ENCODE measurements at places on chromosomes 3 and 15.

- DNase-seq: peak; percentile 21
Measured at GRCh38 chr3:128309026-128309425, 155.7 kb downstream of the EEFSEC start.

DNA sequence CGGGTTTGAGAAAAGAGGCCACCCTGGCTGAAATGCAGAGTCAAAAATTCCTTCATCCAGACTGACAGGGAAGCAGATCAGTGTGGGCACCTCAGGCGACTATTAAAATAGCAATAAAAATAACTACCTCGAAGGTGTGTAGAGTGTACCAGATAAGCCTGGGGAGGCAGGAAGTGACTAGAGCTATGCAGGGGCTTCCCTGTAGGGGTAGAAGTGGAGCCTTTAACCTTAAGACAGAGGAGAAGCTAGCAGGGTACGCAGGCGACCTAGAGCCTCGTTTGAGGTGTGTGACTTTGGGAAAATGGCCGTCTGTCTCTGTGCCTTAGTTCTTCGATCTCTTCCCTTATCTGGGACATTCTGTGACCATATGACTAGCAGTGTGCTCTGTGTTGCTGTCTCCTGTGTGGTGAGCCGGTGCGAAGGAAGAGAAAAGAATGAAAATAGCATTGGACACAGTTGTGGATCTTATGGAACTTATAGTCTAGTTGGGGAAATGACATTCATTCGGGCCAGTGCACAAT is 17.6 kb downstream of the BHLHE40 start:
- DNase-seq: peak; percentile 58

DNA sequence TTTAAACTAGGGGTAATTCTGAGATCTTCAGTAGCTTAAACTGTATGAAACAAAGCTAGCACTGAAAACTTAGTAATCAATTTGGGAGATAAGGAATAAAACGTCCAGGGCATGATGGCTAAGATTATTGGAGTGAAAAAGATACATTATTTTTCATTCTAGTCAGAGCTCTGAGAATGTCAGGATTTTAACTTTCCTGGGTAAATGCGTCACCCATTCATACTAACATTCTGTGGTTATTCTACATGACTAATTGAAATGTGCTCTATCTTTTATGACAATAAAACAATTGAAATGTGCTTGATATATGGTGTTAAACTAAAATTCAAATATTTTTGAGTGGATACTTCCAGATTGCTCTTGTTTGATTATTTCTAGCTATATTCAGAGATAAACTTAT is 626.0 kb downstream of the EDEM1 start:
- no peak for DNase-seq

DNA sequence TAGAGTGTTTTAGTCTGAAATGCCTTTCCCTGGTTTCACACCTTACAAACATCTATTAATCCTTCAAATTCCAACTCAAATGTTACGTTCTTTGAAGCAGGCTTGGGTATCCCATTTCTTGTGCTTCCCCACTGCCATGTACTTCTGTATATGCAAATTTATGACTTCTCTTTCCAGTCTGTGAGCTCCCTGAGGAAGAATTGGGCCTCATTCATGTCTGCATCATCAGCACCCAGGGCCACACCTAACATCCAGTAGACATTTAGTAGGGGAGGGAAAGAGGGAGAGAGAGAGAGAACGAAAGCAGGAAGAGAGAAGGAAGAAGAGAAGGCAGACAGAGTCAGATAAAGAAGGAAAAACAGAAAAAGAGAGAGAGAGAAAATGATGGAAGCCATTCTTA is 53.3 kb upstream of the KY start:
- no peak for DNase-seq

GRCh38 chr3:75294124-75294523 is 370.0 kb upstream of the FRG2C start:
- no peak for DNase-seq

DNA sequence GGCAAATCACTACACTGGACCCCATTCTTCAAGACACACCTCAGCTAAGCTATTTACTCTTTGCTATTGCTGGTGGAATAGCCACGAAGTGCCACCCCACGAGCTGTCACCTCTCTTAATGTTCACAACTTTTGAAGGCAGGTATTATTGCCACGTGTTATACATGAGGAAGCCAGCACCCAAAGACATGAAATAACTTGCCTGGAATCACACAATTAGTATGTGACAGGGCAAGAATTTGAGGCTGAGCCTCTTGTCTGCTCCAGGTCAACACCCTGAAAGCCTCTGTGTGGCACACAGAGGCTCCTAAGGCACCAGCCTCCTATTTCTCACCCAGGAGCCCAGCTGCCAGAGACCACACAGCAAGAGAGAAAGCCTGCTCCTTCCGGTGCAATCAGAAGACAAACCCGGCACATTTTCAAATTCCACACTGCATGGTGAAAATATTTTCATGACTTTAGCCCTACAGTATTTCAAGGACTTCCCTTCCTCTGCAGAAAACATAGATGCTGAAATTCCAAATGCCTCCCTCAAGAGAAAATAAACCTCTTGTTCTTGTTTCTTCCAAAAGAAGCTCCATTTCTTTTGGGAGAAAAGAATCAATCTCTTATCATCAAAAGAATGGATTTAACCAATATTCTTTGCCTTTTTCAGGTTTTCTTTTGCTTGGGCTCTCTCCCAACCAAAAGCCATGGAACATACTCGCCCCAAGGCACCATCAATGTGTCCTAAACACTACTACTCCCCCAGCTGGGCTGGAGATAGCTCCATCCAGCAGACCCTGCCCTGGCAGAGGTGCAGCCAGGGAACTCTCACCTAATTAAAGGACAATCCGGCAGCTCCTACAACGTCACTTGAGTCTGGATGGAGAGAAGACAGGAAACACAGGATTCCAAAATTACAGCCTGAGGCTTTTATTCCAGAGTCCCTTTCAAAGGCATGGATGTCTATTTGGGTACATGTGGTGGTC is 84.7 kb upstream of the THBS1 start:
- no peak for DNase-seq

DNA sequence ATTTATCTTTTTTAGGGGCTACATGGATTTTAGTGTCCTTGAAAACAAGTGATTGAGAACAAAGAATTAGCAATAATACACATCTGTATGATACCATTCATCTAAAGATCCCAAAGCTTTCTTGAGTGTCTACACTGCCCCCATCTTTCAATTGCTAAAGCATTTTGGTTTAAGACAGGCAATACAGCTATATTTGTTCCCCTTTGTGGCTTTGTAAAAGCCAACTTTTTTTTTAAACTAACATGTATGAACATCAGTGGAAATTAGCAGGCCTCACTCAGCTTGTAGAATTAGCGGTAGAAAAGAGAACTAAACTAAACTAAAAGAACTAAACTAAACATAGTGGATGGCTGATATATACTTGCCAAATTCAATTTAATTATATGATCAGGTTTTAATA is 449.6 kb downstream of the MECOM start:
- DNase-seq: no peak

GRCh38 chr3:58281069-58281468 is 25.0 kb upstream of the RPP14 start:
- no peak for DNase-seq

- DNase-seq: no peak
Measured at GRCh38 chr3:165070682-165071081, 7.6 kb downstream of the SI start.

GRCh38 chr15:89121414-89121813 is 33.2 kb downstream of the ABHD2 start:
- no peak for DNase-seq

GRCh38 chr3:126515066-126515706 is 2.4 kb downstream of the UROC1 start:
- no peak for DNase-seq

- peak; percentile 56 for DNase-seq
Measured at GRCh38 chr3:43785551-43785950, 94.8 kb downstream of the ABHD5 start.

DNA sequence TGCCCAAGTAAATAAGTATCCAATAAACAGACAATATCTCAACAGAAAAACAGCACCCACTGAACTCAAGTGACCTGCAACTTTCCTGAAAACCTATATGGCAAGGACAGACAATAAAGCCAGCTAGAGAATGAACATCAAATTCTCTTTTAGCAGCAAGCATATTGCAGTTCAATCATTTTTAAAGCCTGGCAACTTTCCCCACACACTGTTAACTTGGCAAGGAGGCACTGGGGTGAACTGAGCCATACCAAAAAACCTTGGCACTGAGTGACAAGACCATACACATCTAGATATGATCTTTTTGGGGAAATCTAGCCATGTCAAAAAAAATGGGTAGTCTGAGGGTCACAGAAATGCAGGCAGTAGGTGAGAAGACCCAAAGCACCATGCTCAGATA is 174.6 kb downstream of the STT3B start:
- no peak for DNase-seq

DNA sequence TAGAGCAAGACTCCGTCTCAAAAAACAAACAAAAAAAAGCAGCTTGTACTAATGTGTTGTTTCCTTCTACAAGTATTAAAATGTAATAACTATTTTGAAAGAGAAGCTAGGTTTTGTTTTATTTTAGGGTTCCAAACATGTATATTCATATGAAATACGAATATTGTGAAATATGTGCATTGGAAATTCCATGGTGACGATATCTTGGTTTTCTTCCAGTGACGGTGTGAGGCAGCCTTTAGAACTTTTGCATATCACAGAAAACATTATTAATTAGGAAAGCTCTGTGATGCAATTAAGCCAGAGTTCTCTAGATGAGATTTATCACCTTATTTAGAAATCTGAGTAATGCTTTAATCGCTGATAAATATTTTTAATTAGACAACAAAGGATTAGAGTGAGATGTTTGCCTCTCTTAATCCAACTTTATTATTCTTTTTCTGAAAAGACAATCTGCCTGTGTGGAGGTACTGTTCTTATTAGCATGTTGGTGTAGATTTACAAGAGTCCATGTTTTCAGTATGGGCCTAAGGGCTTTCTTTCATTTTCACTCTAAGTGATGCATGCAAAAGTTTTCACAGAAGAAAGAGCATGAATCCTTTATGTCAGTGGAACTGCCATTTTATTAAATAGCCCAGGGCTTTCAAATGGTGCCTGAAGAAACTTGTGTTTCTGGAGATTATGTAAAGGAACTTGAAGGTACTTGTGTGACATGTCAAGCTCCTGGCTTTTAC is 37.7 kb upstream of the SAMMSON start:
- DNase-seq: no peak

DNA sequence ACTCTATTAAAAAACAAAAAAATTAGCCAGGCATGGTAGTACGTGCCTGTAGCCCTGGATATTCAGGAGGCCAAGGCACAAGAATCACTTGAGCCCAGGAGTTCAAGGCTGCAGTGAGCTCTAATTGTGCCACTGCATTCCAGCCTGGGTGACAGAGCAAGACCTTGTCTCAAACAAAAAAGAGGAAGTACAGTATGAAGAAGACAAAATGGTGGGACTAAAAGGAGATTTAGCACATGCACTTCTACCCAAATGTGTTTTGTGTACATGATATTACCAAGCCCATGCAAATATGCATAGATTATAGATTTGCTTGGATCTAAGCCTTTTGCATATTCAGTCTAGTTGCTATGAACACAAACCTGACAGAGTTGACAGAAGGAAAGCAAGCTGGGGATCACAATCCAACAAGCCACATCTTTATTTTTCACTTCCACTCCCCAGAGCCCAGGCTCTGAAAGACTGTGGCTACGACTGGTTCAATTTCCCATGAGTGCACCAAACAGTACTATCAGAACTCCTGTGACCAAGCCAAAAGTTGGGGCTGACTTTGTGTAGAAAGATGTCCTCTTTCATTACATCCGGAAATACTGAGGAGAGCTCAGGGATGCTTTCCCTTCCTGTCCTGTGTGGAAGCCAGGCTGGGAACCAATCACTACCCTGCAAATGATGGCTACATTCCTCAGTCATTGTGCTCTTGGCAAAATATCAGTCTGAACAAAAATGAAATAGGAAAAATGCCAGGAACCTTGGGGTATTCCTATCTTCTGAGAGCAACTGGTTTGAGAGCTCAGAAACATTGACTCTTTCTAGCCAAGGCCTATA is 49.4 kb downstream of the TGM4 start:
- no peak for DNase-seq

DNA sequence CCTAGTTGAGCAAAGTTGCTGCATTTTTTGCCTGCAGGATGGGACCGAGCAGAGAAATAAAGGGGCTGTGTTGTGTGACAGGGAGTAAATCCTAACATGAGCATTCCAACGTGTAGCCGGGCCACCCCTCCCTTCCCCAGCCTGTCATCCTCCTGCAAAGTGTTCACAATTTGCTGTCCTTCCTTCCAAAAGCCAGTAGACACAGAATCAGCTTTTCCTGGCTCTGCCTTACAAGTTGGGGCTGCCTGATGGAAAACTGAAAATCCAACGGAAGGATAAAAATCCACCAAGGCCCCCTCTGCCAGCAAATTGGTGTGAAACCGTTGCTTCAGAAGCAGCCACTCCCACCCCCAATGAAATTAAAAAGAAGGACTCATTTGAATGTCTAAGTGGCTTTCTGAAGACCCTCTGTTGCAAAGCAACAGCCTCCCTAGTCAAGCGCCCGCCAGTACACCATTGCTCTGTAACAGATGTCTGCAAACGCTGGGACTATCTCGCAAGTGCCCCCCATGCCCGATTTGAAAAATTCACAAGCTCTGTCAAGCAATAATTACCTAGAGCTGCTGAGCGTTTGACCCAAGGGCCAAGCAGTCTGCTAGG is 665 bp downstream of the FRMD4B start:
- no peak for DNase-seq

DNA sequence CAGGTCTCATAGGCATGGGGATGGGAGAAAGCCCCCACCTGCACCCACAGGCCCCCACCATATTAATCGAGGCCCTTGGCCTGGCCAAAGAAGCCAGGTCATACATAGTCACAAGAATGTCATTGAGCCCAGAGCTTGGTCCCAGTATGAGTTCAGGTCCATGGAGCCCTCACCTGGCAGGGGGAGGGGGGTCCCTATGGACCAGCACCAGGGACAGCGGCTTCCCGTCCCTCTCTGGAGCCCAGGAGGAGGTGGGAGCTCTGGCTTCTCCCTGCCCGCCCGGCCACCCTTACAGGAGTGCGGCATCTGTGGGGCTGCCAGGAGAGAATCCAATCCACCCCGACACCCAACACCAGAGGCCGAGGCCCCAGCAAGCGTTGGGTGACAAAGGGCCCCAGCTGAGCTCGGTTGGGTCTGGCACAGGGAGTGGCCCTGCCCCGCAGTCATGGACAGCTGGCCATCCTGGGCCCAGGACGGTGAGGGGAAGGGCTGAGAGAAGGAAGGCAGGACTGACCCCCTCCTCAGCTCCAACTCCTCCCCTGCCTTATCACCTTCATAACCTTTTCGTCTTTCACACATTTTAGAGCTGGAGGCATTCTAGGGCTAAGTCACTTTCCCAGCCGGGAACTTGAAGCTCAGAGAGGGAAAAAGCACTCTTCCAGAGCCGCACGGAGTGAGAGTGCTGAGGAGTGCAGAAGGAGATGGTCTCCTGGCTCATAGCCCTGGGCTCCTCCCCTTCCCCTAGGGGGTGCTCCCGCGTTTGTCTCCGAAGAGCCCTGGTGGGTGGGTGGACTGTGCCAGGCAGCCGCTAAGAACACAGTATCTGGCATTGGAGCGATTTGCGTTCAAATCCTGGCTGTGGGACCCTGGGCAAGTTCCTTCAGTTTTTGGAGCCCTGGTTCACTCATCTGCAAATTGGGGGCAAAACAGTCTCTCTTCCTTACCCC is 54.6 kb downstream of the ATP2B2 start:
- no peak for DNase-seq
